ENCODE measurements at places on chromosomes 11 and 22.
A peak's percentile ranks its signal among the peaks of the same experiment; 100 is the strongest.

DNA sequence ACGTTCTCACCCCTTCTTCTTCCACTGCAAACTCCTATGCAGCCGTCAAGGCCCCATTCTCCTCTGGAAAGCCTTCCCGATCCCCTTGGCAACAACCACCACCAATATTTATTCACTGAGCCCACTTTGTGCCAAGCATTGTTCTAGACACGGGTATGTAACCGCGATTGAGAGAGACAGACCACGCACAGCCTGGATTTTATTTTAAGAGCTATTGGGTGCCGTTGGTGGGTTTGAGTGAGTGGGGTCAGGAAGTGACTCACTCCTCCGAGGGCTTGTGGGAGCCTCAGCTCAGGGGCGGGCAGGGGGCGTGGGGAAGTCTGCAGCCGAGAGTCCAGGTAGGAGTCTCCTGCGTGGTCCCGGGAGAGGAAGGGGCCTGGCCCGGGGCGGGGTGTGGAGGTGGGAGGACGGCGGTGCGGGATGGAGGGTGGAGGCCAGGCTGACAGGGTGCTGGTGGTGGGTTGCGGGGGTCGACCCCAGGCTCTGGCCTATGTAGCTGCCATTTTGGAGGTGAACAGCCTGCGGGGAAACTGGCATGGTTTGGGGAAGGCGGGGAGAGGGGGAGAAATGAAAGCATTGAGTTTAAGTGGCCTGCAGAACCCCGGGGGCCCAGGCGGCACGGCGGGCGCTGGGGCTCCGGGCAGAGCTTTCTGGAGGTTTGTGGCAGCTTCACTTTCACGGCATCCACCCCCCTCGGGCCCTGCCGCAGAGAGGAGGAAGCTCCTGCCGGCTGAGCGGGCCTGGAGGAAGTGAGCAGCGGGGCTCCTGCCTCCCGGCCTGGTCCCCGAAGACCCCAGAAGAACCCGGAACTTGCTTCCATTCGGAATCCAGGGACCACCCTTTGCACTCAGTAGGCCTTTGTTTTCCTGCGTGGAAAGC is 547 bp downstream of the PARVG start:
- H3K27ac ChIP-seq: peak overlapping the region; percentile 42
- peak overlapping the region; percentile 37 for H3K4me3 ChIP-seq
- no peaks in the 10 kb centered on the region for H3K27me3 ChIP-seq
- H3K4me1 ChIP-seq: no peaks in the 10 kb centered on the region

GRCh38 chr22:50544078-50544745 is 1.5 kb upstream of the KLHDC7B start:
- peak; percentile 81 for DNase-seq
- H3K36me3 ChIP-seq: no peaks in the 10 kb centered on the region
- H3K27ac ChIP-seq: peak overlapping the region; percentile 34
- H3K4me1 ChIP-seq: peaks cover 20% of the 10 kb centered on the region

DNA sequence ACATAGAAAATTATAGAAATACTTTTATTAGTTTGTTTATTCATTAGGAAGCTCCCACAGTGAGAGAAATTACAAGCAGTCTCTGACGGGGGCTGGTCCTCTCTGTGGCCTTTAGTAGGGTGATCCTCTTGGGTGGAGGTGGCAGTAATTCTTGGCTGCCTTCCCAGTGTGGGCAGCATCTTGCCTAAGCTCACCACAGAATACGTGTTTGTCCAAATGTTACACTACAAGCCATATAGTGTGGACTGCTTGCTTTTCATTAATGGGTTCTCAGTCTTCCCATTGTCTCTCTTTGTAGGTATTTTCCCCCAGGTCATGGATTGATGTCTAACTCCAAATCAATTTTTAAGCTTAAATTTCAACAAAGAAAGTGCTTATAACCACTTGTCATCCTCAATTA is 43.3 kb downstream of the ENDOD1 start:
- no peak for DNase-seq
- H3K4me3 ChIP-seq: no peak overlapping the region
- no peaks in the 10 kb centered on the region for H3K27me3 ChIP-seq
- H3K27ac ChIP-seq: no peak overlapping the region
- H3K36me3 ChIP-seq: no peaks in the 10 kb centered on the region
- peaks cover 8% of the 10 kb centered on the region for H3K4me1 ChIP-seq

GRCh38 chr11:130389335-130389935 is 39.0 kb downstream of the ADAMTS8 start:
- no peak overlapping the region for H3K4me3 ChIP-seq
- H3K27me3 ChIP-seq: no peaks in the 10 kb centered on the region
- peak overlapping the region; percentile 78 for H3K27ac ChIP-seq
- DNase-seq: no peak
- H3K4me1 ChIP-seq: no peaks in the 10 kb centered on the region
- H3K36me3 ChIP-seq: no peaks in the 10 kb centered on the region

- H3K4me1 ChIP-seq: peaks cover 33% of the 10 kb centered on the region
- H3K27me3 ChIP-seq: no peaks in the 10 kb centered on the region
- peak overlapping the region; percentile 83 for H3K4me3 ChIP-seq
- peaks cover 5% of the 10 kb centered on the region for H3K36me3 ChIP-seq
- DNase-seq: peak; percentile 77
- H3K27ac ChIP-seq: peak overlapping the region; percentile 96
These were observed 469 bp downstream of the ZBED5 start for GRCh38 chr11:10857459-10857708.

- DNase-seq: no peak
- no peaks in the 10 kb centered on the region for H3K27me3 ChIP-seq
- H3K36me3 ChIP-seq: no peaks in the 10 kb centered on the region
These were observed 12.5 kb downstream of the QSER1 start for GRCh38 chr11:32905028-32905667.

DNA sequence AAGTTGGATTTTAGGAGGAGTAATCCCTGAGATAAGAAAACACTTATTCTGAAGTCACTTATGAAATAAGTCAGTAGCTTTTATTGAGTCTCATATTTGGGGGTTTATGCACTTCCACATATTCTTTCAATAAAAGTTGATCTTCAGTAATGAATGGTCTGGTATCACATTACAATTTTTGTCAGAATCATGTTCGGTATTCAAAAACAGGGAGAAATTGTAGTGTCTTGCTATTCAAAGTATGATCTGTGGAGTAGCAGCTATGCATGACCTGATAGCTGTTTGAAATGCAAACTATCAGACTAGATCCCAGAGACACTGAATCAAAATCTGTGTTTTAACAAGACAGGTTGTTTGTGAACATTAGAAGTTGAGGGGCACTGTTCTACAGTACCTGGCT is 857.6 kb downstream of the METTL15 start:
- no peaks in the 10 kb centered on the region for H3K27me3 ChIP-seq
- H3K4me3 ChIP-seq: no peak overlapping the region
- no peak overlapping the region for H3K27ac ChIP-seq
- no peak for DNase-seq
- no peaks in the 10 kb centered on the region for H3K4me1 ChIP-seq

GRCh38 chr22:43819931-43820640 is 8.0 kb upstream of the EFCAB6 start:
- H3K36me3 ChIP-seq: no peaks in the 10 kb centered on the region
- H3K4me3 ChIP-seq: no peak overlapping the region
- no peaks in the 10 kb centered on the region for H3K4me1 ChIP-seq
- no peaks in the 10 kb centered on the region for H3K27me3 ChIP-seq
- no peak overlapping the region for H3K27ac ChIP-seq

GRCh38 chr11:12321217-12321937 is 56.0 kb upstream of the PARVA start:
- no peaks in the 10 kb centered on the region for H3K36me3 ChIP-seq
- H3K4me1 ChIP-seq: peaks cover 52% of the 10 kb centered on the region
- H3K27me3 ChIP-seq: no peaks in the 10 kb centered on the region

DNA sequence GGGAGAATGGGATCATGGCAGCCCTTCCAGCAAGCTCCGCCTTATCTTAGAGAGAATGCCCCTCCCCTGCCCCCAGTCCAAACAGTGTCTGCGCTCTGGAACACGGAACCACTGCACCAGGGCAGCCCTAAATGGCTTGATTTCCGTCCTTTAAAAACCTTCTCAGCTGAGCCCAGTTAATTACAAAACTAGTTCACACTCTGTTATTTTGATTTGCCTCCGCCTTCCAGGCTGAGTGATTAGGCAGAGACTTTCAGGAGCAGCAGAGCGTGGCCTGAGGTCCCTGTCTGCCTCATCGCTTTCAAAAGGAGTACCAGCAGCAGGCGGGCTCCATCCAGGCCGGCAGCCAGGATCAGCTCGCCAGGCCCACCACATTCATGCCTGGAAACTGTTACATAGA is 313.0 kb downstream of the BRD1 start:
- H3K36me3 ChIP-seq: no peaks in the 10 kb centered on the region
- peaks cover 55% of the 10 kb centered on the region for H3K27me3 ChIP-seq
- H3K27ac ChIP-seq: no peak overlapping the region
- DNase-seq: no peak
- H3K4me1 ChIP-seq: no peaks in the 10 kb centered on the region
